ENCODE measurements at places on chromosomes 7 and 10.

- no peak for DNase-seq
These were observed 813.9 kb upstream of the SORCS1 start for GRCh38 chr10:107978455-107978854.

DNA sequence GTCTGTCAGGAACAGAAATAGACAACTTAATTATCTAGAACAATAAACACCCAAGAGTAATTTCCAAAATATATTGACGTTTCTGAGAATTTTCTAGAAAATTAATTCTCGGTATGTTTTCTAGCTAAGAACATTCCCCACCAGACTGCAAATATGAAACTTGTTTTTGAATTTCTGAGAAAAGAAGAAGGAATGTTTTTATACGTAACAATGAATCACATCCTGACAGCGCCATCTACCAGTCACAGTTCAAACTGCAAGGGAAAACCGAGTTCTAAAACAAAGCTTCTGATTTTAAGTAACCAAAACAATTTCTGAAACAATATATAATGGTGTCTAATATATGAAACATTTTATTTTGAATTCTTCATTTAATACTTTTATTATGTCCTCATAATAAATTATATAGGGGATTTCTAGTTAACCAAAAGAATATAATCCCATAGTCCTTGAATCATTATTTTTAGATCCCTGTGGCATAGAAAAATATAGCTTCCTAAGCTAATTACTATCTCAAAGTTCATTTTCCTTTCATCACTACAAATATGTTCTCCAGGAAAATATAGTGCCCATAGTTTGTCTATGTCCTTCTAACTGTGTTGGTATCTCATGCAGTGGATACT is 34.5 kb upstream of the MEOX2 start:
- peak; percentile 87 for DNase-seq

DNA sequence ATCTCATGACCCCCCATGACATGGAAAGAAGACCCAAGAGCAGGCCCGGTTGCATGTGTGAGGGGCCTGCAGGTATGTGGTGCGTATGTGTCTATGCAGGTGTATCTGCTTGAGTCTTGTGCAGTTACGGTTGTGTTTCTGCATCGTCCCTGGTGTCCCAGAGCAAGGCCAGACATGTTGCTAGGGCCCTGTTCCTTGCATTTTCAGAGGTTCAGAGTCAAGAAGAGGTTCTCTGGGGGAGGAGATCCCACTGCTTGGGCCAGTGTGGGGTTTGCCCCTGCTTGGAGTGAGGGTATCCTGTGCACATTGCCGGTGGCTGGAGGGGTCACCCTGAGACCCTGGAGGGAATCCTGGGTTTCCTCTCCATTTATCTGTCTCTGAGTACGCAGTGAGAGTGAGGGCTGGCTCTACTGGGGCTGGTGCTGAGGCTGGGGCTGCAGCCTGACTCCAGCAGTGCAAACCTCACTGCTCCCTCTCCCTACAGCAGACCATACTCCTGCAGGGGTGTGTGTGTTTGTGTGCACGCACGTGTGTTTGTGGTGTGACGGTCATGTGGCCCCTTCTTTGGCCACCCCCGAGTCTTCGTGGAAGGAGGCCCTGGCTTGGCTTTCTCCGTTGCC is 4.1 kb downstream of the TRIM8 start:
- DNase-seq = no peak

DNA sequence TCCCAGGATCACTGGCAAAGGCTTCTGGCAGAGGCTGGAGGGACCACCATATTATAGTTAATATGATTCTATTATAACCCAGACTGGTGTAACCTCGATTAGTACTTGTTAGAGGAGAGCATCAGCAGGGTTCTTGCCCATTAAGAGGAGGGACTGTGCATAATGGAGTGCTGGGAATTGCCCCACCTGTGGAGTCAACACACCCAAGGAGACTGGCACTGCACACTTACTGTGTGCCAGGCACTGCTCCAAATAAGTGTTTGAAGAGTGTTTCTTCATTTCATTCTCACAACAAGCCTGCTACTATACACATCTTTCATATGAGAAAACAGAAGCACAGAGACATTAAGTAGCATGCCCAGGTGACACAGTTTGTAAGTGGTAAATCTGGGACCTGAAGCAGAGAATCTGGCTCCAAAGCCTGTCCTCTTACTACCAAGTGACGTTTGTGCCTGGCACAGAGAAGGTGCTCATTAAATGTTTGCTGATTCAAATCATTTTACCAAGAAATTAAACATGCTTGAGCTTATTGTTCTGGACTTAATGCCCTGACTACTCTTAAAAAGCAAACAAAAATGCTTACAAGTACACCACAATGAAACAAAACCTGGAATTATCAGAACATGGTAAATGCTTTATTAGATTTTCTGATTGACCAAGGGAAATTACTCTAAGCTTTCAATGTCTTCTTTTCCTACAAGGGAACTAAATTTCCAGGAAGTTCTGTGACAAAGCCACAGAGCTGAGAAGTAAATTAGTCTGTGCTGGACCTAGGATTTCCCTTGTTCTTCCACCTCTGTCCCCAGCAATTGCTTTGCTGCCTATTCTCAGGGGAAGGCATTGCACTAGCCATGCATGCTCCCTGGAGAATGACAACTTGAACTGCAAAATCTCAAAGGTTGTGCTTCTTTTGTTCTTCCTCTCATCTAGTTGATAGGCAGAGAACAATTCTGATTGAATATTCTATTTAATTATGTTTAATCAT is 809 bp downstream of the SLC13A1 start:
- DNase-seq = no peak

DNA sequence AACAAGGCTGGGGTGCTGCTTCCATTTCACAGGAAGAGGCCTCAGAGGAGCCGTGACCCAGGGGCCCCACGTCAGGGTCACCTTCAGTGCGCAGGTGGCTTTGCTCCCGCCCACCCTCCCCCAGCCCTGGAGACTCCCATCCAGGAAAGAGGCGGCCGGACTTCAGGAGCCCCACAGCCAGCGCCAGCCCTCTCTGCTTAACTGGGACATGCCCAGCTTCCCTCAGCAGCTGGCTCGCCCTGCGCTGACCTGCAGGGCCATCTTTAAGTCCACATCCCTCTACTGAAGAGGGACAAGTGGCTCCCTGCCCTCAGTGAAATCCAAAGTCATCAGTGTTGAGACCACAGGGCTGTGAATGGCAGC is 141.9 kb upstream of the PPP2R2D start:
- no peak for DNase-seq

DNA sequence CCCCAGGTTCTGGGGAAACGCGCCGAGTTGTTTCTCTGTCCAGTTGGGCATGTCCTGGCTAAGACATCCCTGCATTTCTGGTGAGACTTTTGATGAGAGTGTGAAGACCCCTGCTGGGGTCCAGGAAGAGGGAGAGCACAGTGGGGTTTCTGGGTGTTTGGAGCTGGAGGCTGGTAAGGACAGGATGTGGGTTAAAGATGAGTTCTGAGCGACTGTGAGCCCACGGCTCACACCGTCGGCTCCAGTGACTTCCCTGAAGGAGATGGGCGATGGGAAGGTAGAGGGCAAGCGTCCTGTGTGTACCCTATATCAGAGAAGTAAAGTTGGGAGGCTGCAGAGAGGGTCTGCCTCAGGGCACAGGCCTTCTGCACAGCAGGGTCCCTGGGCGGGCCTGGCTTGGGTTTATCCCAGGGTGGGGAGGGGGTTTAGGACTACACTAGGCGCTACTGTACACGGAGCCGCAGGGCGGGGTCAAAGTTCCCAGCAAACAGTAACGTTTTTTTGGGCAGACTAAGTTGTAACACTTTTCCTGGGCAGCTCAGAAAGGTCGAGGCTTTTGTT is 3.6 kb downstream of the EMX2 start:
- no peak for DNase-seq

All from cardiac fibroblast (primary cell).